Stomach (tissue), 19 donors: ENCODE measurements at places on chromosomes 1 and 21. TPM values are rescaled to one million over a fixed set of nuclear protein-coding genes. Genes with fewer than 3 reads are reported as not detected.

S100A1 gene
- 45.5 TPM for polyA plus RNA-seq

ANXA9 gene
- polyA plus RNA-seq = 0.63 TPM

MYBPH gene
- not detected for polyA plus RNA-seq

CLDN17 gene
- polyA plus RNA-seq = not detected

LRRN2 gene
- 0.80 TPM for polyA plus RNA-seq

PADI4 gene
- not detected for polyA plus RNA-seq

F11R gene
- polyA plus RNA-seq = 29.2 TPM

OTUD7B gene
- 6.0 TPM for polyA plus RNA-seq

CHIA gene
- polyA plus RNA-seq = 604 TPM

SHISAL2A gene
- 0.20 TPM for polyA plus RNA-seq

GCSAML gene
- polyA plus RNA-seq = 2.1 TPM

GBP5 gene
- 3.7 TPM for polyA plus RNA-seq

PEA15 gene
- 127 TPM for polyA plus RNA-seq

TLCD4 gene
- 1.6 TPM for polyA plus RNA-seq

KIAA1614 gene
- polyA plus RNA-seq = 2.2 TPM

RNU1-2 gene
- not detected for polyA plus RNA-seq

RGS13 gene
- polyA plus RNA-seq = 2.6 TPM

CD34 gene
- polyA plus RNA-seq = 6.9 TPM

PRAMEF26 gene
- polyA plus RNA-seq = not detected
